ENCODE measurements at places on chromosomes 7 and 10.
A peak's percentile ranks its signal among the peaks of the same experiment; 100 is the strongest.

DNA sequence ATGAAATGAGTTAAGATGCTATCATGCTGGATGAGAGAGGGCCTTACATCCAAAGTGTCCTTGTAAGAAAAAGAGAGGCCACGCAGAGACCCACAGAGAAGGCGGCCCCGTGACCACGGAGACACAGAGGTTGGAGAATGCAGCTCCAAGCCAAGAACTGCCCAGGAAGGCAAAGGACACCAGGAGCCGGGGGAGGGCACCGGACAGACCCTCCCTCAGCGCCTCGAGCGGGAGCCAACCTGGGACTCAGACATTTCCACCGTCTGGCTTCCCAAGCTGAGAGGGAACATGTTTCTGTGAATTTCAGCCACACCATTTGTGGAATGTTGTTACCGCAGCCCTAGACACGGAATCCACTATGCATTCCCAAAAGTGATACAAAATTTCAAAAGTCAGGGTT, 22.9 kb downstream of the TCERG1L start:
- no peak for DNase-seq

- peak; percentile 9 for DNase-seq
Measured at GRCh38 chr7:142745091-142745635, 4.1 kb upstream of the PRSS1 start.

DNA sequence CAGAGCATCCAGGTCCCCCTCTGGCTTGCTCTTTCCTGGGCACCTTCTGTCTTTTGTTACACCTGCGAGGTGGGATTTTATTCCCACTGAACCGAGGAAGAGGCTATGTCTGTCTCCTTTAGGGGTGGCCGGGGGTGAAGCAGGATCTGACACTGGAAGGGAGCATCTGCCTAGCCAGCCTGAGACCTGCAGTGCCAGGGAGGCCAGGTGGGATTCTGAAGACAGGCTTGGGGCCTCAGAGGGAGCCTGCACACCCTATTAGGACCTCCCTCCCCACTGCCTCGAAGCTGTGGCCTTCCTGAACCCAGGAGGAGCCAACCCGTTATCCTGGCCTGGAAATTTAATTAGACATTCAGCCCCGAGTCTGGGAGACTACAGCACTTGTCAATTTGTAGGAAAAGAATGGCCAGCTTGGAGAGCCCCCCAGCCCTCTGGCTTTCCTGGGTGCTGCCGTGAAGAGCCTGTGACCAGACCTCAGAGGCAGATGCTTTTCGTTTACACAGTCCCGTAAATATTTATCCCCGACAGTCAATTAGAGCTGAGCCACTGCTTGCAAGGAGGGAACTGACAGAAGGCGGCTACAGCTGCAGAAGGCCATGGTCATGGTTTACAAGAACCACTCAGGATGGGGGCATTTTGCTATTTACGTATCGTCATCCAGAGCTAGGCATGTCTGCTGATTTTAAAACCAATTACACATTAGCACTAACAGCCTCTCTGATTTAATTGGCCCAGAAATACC, 19.7 kb downstream of the CHAT start:
- no peak for DNase-seq

DNA sequence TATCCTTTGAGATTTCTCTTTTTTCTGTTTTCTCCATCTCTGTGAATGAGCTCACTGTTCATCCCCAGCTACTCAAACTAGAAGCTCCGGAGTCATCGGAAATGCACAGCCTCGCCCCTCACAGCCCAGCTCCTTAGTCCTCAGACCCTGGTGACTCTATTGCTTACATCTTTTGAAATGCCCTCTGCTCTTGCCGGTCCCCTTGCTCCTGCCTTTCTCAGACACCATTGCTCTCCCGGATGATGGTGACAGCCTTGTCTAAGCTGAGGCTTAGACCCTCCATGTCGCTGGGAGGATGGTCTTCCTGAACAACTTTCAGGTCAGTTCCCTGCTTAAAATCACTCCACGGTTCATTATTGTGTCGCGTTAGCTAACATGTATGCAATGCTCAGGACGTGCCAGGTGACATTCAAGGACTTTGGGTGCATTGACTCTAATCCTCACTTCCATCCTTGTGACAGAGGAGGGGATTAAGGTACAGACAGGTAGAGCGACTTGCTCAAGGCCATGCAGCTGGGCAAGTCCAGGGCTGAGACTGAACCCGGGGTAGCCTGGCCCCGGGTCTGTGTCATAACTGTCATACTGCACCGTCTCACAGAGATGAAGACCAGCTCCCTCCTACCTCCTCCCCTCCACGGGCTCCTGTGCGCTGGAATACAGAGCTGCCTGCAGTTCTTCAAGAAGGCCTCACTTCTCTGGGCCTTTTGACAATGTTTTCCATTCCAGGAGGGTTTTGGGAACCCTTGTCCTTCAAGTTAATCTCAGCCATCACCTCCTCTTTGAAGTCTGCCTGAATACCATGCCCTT, 4.3 kb upstream of the UCMA start:
- DNase-seq = no peak

DNA sequence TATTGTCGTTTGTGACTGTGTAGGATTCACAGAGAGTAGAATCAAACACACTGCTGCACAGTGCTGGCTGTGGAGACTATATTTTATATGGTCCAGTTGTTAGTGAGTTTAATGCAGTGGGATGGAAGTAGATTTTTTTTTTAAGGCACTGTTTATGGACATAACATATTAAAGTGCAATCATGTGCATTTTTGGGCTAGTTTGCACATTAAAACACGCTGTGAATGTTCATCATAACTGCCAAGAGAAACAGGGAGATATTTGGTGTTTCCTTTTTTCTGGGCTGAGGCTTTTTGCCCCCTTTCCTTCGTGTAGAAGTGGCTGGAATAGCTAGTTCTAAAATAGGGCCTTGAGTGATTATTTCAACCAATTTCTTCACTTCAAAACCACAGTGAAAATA, 139.2 kb downstream of the MYOF start:
- DNase-seq = no peak

DNA sequence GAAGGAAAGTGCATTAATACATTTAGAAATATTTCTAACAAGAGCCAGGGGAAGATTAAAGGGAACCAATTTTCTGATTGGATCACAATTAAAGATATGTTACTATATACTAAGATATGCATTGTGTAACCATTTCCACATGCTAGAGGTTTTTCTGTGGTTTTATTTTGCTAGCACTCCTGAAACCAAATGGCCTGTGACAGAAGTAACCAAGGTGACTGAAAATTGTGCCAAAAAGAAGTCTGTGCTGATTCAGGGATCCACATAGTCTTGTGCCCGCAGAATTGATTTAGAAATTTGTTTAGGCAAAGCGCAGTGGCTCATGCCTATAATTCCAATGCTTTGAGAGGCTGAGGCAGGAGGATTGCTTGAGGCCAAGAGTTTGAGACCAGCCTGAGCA, 1.8 kb downstream of the CC2D2B start:
- DNase-seq = no peak

DNA sequence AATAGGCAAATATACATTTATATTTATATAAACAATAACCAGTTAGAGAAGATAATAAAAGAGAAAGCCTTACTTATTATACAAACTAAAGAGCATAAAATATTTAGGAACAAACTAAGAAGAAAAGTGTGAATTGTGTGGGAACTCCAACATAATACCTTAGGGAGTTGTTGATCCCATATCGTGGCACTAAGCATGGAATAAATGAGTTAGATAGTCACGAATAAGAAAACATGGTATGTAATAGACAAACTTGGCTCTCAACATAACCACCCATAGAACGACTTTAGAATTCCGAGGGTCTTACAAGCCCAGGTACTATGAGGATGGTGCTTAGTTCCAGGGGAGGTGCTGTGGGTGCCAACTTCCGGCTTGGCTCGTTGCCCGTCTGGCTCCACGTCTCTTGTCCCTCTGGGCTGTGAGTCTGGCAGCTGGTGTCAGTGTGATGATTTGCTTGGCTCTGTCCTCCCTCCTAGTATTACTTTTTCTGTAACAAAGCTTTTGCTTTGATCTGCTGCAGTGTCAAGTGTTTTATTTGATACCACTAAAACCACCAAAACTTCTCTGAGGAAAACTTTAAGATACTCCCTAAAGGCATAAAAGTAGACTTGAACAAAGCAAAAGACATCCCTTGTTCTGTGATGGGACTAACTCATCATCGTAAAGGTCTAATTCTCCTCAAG, 9.5 kb upstream of the RBM20 start:
- DNase-seq = peak; percentile 31

DNA sequence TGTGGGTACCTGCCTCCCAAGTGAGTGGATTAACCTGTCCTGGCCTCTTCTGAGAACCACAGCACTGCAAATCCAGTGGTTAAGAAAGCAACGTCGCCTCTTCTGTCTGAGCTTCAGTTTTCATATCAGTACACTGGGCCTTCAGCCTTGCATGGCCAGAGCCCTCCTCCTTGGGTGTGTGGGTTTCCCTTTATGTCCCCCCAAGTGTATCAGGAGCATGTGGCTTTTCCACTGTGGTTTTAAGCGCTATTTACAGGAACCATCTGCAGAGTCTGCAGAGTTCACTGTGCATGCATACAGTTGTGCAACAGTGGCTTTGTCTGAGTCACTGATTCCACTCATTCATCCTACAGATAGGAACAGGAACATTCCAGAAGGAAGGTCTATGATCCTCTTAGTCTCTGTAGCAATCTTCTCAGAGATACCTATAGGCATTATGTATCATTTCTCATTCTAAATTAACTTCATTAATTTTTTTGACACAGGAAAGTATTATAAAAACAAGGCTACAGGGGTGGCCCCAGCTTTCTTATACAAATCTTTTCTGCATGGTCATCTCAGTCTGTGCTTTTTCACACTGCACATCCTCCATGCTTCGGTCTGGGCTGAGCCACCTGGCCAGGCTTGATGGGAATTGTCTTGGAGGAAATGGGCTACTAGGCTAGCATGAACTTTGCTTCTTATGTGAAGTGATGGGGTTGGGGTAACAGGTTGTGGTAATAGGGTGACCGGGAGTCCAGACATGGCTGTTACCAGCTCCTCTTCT, 17.1 kb downstream of the MBL2 start:
- peak; percentile 84 for DNase-seq

DNA sequence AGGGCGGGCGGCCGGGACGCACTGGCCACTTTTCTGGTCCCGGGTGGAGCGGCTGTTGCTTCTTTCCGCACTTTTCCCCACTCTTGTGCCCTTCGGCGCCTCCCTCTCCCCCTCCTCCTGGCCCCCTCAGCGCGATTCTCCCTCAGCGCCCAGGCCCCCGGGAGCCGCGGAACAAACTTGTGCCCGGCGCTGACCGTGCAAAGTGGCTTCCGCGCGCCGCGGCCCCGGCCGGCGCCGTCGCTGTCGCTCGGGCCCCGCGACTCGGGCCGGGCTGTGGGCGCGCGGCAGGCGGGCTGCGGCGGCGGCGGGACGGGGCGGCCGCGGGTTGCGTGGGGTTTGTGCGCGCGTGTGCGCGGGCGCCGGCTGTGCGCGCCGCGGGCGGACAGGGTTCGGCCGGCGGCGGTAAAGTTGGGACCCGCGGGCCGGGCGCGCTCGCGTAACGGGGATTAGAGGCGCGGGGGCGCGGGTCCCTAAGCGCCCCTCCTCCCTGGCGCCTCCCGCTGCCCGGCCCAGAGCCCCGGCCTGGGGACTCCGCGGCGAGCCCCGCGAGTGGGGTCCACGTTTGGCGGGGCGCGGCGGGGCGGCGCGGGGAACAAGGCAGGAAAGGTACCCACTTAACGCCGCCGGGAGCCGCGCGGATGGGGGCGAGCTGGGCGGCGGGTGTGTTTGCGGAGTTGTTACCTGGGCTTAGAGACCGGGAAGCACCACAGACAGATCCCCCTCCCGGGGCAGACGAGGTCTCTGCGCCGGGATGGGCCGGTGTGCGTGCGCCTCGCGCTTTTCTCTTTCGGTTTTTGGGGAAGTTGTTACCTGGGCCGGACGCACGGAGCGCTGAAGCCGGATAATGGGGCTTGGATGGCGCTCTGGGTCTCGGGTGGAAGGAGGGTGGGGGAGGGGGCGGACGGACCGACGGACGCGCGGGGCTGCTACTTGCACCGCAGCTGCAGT, 860 bp downstream of the ZEB1 start:
- peak; percentile 10 for DNase-seq
